Mesothelial cell of epicardium (in vitro differentiated cells): ENCODE measurements at places on chromosomes 4 and X.

DNA sequence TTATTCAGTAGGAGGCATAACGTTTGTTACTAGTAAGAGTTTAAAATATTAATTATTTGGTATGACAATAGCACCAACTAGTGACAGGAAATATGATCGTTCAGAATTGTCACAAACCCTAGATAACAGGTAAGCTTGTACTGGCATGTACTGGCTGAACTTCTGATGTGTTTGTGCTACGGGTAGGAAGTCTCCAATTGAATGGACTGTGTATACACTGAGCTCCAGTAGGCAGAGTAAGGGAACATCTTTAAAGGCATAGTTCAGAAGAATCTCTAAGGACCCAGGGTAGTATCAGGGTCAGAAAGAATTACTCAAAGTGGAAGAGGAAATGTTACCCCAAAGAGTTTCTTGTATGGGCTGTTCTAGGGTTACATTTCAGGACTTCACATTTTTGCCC, 230.4 kb downstream of the EDA2R start:
- no peak for DNase-seq
- H3K27ac ChIP-seq, result no peak overlapping the region
- H3K4me1 ChIP-seq, result no peaks in the 10 kb centered on the region
- H3K36me3 ChIP-seq, result no peaks in the 10 kb centered on the region
- no peaks in the 10 kb centered on the region for H3K27me3 ChIP-seq

DNA sequence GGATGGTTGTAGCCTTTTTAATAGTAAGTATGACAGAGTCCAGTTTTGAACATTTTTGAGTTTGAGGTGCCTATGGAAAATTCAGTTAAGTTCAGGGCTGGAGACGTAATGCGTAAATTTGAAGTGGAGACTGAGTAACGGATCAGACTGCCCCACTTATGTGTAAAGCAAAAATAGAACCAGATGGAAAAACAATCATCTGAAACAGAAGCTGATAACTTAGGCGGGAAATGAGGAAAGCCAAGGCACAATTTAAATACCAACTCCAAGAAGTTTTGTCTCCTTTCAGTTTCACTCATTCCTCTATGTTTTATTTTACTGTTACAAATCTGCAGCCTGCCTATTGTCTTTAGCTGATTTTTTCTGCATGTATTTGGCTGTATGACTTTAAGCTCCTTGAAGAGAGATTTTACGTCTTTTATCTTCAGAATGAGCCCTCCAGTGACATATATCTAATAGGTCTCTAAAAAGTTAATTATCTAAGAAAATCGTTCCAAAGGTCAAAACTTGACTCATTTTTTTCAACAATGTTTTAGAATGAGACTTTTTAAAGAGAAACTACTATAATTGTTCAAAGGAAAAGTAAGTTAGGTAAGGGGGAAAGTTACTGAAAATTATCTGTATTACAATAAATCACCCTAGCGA, 1.1 kb downstream of the SGCB start:
- peak overlapping the region; percentile 88 for H3K4me3 ChIP-seq
- H3K4me1 ChIP-seq, result peaks cover 32% of the 10 kb centered on the region
- H3K36me3 ChIP-seq, result peaks cover 7% of the 10 kb centered on the region
- H3K27me3 ChIP-seq, result peaks cover 15% of the 10 kb centered on the region
- peak overlapping the region; percentile 87 for H3K27ac ChIP-seq
- DNase-seq, result no peak

- no peaks in the 10 kb centered on the region for H3K36me3 ChIP-seq
- no peak overlapping the region for H3K27ac ChIP-seq
- H3K4me3 ChIP-seq, result no peak overlapping the region
- no peaks in the 10 kb centered on the region for H3K27me3 ChIP-seq
Measured at GRCh38 chr4:108536577-108536976, 83.8 kb upstream of the RPL34 start.

DNA sequence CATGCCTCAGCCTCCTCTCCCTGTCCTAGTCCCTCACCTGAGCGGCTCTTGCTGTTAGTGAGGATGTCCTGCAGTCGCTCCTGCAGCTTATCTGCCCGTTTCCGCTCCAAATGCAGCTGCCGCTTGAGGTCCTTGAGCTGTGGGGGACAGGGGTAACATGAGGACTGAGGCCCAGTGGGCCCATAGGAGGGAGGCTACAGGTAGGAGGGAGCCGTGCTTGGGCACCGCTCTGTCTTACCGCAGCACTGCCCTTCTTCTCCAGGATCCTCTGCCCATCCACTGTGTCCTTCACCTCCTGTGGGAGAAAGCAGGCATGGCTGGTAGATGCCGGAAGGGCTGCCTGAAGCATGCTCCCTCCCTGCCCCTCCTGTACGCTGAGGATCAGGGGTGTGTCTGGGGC, 9.5 kb upstream of the KCND1 start:
- no peak overlapping the region for H3K27ac ChIP-seq
- H3K27me3 ChIP-seq, result no peaks in the 10 kb centered on the region
- no peak overlapping the region for H3K4me3 ChIP-seq
- peaks cover 33% of the 10 kb centered on the region for H3K36me3 ChIP-seq

GRCh38 chrX:132333351-132333750, 114.1 kb upstream of the RAP2C start:
- H3K4me3 ChIP-seq, result no peak overlapping the region
- H3K36me3 ChIP-seq, result no peaks in the 10 kb centered on the region
- peaks cover 9% of the 10 kb centered on the region for H3K4me1 ChIP-seq

DNA sequence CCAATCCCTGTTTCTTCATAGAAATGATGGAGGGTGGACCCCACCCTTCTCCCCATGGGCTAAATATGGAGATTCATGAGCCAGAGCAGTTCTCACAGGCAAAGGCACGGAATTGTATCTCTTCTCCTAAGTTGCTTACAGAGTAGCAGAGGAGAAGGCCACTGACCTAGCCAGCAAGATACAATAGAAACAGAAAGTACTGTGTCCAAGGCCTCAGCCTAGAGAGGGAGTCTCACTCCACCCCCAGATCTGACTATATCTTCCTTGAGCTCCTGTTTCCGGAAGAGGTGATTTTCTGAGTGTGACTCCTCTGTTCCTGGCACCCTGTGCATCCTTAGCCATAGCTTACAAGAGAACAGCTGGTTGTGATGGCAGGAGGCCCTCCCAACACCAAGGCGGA, at the start of gene FATE1:
Gene FATE1, plus strand, starts transcription at position 284 of the 400 bp plus-strand sequence. Its CDS starts 85 bp downstream, at position 369.
- H3K4me3 ChIP-seq, result no peak within 1 kb of the TSS
- no peak within 1 kb of the TSS for H3K27ac ChIP-seq
- peaks cover 2% of the 10 kb centered on the region for H3K4me1 ChIP-seq
- peaks cover 24% of the 10 kb centered on the region for H3K27me3 ChIP-seq
- H3K36me3 ChIP-seq, result no peaks in the 10 kb centered on the region

DNA sequence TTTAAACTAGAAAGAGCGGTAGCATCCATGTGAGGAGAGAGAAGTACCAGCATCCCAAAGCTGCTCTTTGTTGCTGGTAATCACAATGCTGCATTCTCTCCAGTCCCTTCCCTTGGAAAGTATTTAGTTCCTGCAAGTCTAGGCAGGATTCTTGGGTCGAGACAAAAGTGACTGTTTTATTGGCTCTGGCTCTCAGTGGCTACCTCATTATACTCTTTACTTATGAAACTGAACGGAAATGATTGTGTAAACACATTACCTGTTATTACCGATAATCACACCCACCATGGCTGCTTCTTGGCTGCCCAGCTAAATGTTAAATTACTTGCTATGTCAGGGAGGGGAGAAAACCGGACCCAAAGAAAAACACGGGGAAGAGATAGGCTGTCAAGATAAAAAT, 26.2 kb downstream of the ATXN3L start:
- H3K36me3 ChIP-seq, result no peaks in the 10 kb centered on the region
- no peak overlapping the region for H3K4me3 ChIP-seq
- DNase-seq, result no peak
- no peaks in the 10 kb centered on the region for H3K27me3 ChIP-seq

GRCh38 chr4:41142376-41143310, 71.7 kb downstream of the APBB2 start:
- peaks cover 29% of the 10 kb centered on the region for H3K36me3 ChIP-seq
- peak overlapping the region; percentile 96 for H3K27ac ChIP-seq
- peaks cover 40% of the 10 kb centered on the region for H3K4me1 ChIP-seq
- H3K4me3 ChIP-seq, result no peak overlapping the region

DNA sequence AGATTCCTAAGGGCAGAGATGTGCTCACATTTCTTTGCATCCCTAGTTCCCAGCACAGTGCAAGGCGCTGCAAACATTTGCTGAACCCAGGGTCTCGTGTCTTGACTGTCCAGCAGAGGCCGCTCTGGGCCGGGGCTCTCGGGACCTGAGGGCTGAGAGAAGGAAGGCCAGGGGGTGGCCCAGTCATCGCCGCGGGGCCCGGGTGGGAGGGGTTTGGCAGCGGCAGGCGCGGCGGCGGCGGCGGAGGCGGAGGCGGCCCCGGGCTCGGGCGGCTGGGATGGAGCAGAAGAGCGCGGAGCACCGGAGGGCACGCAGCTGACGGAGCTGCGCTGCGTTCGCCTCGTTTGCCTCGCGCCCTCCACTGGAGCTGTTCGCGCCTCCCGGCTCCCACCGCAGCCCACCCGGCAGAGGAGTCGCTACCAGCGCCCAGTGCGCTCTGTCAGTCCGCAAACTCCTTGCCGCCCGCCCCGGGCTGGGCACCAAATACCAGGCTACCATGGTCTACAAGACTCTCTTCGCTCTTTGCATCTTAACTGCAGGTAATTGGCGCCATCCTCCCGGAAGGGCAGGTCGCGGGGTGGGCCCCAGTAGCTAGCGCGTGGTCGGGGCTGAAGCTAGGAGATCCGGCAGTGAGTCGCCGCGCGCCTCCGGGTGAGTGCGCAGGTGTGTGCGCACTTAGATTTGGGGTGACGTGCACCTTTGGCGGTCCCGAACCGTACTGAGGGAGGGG, at the start of gene PARM1:
Gene PARM1, plus strand, starts transcription at position 285 of the 730 bp plus-strand sequence. Its CDS starts 212 bp downstream, at position 497.
- H3K36me3 ChIP-seq, result no peaks in the 10 kb centered on the region
- H3K27ac ChIP-seq, result no peak within 1 kb of the TSS
- peaks cover 23% of the 10 kb centered on the region for H3K4me1 ChIP-seq
- peaks cover 81% of the 10 kb centered on the region for H3K27me3 ChIP-seq
- peak; percentile 65 for DNase-seq

GRCh38 chr4:184058026-184058425, 152.9 kb downstream of the STOX2 start:
- no peak overlapping the region for H3K4me3 ChIP-seq
- H3K27me3 ChIP-seq, result no peaks in the 10 kb centered on the region
- DNase-seq, result no peak
- H3K27ac ChIP-seq, result no peak overlapping the region

GRCh38 chr4:74407891-74408290, 37.0 kb upstream of the AREG start:
- no peaks in the 10 kb centered on the region for H3K27me3 ChIP-seq
- no peak for DNase-seq
- no peaks in the 10 kb centered on the region for H3K36me3 ChIP-seq
- H3K4me3 ChIP-seq, result no peak overlapping the region

GRCh38 chr4:182818926-182819730, 98.1 kb downstream of the DCTD start:
- H3K27me3 ChIP-seq, result peaks cover 6% of the 10 kb centered on the region
- no peak overlapping the region for H3K27ac ChIP-seq
- DNase-seq, result no peak
- no peaks in the 10 kb centered on the region for H3K4me1 ChIP-seq
- no peak overlapping the region for H3K4me3 ChIP-seq
- no peaks in the 10 kb centered on the region for H3K36me3 ChIP-seq

- H3K4me1 ChIP-seq, result peaks cover 14% of the 10 kb centered on the region
- H3K27me3 ChIP-seq, result no peaks in the 10 kb centered on the region
- H3K27ac ChIP-seq, result peak overlapping the region; percentile 81
- H3K36me3 ChIP-seq, result no peaks in the 10 kb centered on the region
- DNase-seq, result no peak
- peak overlapping the region; percentile 60 for H3K4me3 ChIP-seq
Measured at GRCh38 chrX:134025986-134026545, 40.7 kb upstream of the GPC3 start.

- H3K4me1 ChIP-seq, result peaks cover 38% of the 10 kb centered on the region
- no peaks in the 10 kb centered on the region for H3K36me3 ChIP-seq
- H3K4me3 ChIP-seq, result no peak overlapping the region
Measured at GRCh38 chrX:97597954-97598353, 714.2 kb downstream of the RPA4 start.

DNA sequence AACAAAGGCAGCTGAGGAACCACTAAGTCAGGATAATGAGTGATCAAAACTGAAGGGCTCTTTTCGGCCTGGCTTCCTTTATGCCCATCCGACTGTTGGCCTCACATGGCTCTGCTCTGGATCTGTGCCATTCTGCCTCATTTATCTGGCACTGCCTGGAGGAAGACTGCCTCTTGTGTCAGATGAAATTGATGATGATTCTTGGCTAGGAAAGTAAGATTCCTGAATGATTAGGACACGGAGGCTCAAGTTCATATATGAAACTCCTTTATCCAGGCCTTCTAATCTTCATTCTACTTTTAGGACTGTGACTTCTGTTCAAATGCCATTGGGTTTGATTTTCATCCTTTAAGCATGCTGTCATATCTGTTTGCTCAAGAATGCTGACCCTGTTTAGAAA, 475.4 kb upstream of the RPS6KA3 start:
- H3K36me3 ChIP-seq, result no peaks in the 10 kb centered on the region
- H3K4me3 ChIP-seq, result no peak overlapping the region
- H3K4me1 ChIP-seq, result peaks cover 19% of the 10 kb centered on the region
- H3K27me3 ChIP-seq, result no peaks in the 10 kb centered on the region

DNA sequence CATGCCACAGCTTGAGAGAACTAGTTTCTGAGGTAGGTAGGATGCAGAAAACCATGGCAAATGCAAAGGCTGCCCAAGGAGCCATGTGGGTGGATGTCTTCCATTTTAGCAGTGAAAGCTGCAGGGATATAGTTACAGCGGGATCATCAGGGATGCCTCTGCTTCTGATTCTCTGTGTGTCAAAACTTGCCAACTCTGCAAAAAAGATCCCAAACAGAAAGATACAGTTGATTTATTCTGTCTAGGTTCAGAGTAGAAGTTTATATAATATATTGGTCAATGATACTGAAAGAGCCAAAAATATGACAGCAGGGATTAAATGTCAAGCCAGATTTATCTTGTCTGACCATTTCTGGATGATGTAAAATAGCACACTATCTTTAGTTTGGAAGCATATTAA, 42.4 kb upstream of the SFRP2 start:
- H3K4me1 ChIP-seq, result no peaks in the 10 kb centered on the region
- no peak overlapping the region for H3K4me3 ChIP-seq
- peaks cover 23% of the 10 kb centered on the region for H3K27me3 ChIP-seq

GRCh38 chr4:101177154-101177553, 170.2 kb downstream of the PPP3CA start:
- H3K4me1 ChIP-seq, result peaks cover 4% of the 10 kb centered on the region
- H3K36me3 ChIP-seq, result peaks cover 2% of the 10 kb centered on the region

DNA sequence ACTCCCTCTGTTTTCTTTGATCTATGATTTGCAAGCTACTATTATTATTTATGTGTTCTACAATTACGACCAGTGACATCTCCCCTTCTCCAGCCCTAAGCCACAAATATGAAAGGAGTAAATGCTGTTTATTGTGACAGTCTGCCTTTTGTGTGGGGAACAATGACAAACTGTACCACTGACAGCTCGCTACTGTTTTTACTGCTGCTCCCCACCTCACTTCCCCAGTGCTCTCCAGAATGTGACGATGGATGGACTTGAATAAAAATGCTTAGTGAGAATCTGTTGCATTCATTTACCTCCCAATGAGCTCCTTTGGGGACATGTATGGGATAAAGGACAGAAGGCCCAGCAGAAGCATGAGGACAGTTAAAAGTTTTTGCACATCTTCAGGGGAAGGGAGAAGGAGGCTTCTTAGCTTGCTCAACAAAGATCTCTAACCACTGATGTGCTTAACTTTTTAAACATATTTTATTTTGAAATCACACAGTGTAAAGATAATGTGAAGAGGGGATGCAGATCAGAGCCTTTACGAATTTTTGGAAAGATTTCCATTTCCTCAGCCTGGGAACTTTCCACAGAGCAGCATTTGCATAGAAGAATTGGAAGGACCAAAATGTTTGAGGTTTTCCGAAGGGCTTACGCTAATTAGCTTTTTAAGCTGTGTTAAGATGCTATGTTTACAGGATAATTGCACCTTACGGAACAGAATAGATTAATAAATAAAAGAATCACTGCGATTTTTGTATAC, 485.1 kb upstream of the TENM3 start:
- H3K27me3 ChIP-seq, result peaks cover 14% of the 10 kb centered on the region
- peaks cover 27% of the 10 kb centered on the region for H3K4me1 ChIP-seq
- H3K36me3 ChIP-seq, result peaks cover 6% of the 10 kb centered on the region
- H3K4me3 ChIP-seq, result no peak overlapping the region

- H3K27ac ChIP-seq, result no peak overlapping the region
- H3K4me3 ChIP-seq, result no peak overlapping the region
Measured at GRCh38 chrX:51759055-51759839, 16.0 kb downstream of the GSPT2 start.
